Stimulated activated CD4-positive, alpha-beta T cell treated with anti-CD3 and anti-CD28 coated beads, Interleukin-12 subunit alpha, Interleukin-12 subunit beta, amount 100 ng/mL, for 4 hours (primary cell): ENCODE measurements at places on chromosomes 4 and X.

DNA sequence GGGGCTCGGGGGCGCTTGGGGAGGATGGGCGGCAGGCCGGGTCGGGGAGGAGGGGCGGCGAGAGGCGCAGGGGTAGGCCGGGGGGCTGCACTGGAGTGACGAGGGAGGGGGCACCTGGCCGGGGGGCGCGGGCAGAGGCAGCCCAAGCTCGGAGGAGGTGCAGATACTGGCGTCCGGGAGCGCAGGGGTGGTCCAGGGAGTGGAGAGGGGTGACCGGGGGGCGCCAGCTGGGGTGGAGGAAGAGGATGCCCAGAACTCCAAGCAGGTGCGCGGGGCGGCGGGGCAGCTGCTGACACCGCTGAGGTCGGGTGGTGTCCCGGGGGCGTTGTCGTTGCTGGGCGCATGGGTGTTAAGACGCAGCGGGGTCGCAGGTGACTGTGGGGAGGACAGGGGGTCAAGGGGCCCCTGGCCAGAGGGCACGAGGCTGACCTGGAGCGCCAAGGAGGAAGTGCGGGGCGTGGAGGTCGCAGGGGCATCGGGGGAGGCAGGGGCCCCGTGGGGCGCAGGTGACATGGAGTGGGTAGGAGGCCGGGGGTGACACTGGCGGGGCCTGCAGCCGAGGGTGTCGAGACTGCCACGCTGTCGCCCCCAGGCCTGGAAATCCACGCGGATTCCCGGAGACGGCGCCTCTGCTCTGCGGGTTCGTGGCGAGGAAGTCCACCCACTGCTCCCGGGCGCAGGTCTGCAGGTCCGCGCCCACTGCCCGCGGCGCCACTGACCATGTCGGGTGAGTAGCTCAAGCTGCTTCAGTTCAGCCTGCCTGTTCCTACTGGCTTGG lies 928 bp downstream of the GYG2 start:
- no peak for DNase-seq

GRCh38 chr4:86848136-86848535 lies 1.0 kb downstream of the SLC10A6 start:
- no peak for DNase-seq

GRCh38 chr4:150974750-150975149 lies 40.3 kb downstream of the LRBA start:
- no peak for DNase-seq

DNA sequence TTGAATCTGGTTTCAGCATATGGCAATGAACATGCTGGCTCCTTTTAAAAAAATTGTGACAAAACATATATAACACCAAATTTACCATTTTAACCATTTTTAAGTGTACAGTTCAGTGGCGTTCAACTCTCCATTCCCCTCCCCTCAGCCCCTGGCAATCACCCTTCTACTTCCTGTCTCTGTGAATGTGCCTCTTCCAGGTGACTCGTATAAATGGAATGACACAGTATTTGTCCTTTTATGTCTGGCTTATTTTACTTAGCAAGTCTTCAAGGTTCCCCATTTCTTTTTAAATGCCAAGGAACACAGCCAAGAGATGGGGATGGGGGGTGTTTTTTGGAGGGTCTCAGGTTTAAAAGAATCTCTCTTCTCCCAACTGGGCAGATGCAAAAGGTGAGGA lies 35.4 kb upstream of the BCLAF3 start:
- DNase-seq = no peak

DNA sequence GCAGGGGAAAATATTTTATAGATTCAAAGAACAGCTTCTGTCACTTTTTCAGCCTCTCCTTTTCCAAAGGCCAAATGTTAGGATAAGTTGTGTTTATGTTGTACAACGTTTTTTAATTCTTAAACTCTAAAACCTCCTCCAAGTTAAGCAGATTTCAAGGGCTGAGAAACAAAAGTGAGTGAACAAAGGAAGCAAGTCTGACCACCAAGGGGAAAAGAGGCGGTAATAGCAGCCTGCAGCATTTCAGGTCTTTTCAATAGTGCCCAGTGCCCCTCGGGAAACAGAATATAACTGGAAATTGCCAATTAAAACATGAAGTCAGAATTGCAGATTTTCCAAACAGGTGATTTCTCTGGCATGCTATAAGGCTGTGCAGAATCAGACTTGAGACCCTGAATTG lies 510.0 kb upstream of the HTR2C start:
- DNase-seq = no peak

DNA sequence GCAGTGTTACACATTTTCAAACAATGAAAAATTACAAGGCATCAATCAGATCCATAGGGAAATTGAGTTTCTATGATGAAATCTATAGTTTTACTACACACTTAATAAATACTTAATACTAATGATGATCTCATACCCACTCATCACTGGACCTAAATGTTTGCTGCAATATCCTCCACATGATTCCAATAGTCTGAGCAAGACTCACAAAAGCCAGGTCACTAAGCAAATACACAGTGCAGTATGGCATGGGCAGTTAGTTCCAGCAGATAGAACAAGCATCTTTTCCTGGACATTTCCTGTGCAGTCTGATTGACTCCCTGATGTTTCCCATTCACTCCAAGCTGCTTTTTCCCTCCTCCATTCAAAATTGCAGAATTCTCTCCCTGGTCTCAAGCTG lies 109.0 kb upstream of the ATOH1 start:
- DNase-seq = no peak

GRCh38 chr4:180059216-180059881 lies 2183.9 kb upstream of the TENM3 start:
- DNase-seq = no peak
